Metanephros (tissue), 2 donors: ENCODE measurements at places on chromosomes 1 and 21. TPM values are rescaled to one million over a fixed set of nuclear protein-coding genes. Genes with fewer than 3 reads are reported as not detected.

CD2 gene
- total RNA-seq, result 0.18 TPM

GPR61 gene
- total RNA-seq, result 0.35 TPM

KRTAP12-2 gene
- total RNA-seq, result not detected

CR1 gene
- total RNA-seq, result 14.7 TPM

UBL4B gene
- not detected for total RNA-seq

OR14K1 gene
- total RNA-seq, result not detected

SPRR2A gene
- total RNA-seq, result not detected

LRRC39 gene
- total RNA-seq, result 30.3 TPM

OLFML2B gene
- total RNA-seq, result 11.5 TPM

LSS gene
- 34.7 TPM for total RNA-seq

NPR1 gene
- total RNA-seq, result 61.4 TPM

SLC39A1 gene
- total RNA-seq, result 69.7 TPM

CGN gene
- 20.6 TPM for total RNA-seq

PDE4B gene
- 16.3 TPM for total RNA-seq

CDC7 gene
- 13.3 TPM for total RNA-seq

MMP23B gene
- total RNA-seq, result 48.1 TPM

FCER1G gene
- 21.9 TPM for total RNA-seq

COL16A1 gene
- 113 TPM for total RNA-seq

AADACL4 gene
- total RNA-seq, result 0.82 TPM

MOV10 gene
- 54.4 TPM for total RNA-seq

FBLIM1 gene
- 91.0 TPM for total RNA-seq

BSND gene
- total RNA-seq, result 3.7 TPM

TCHHL1 gene
- total RNA-seq, result not detected

ZNF436 gene
- total RNA-seq, result 28.6 TPM
